Cortex of kidney (tissue), 1 donor: ENCODE measurements at places on chromosomes 16 and 17.

- DNase-seq, result no peak
These were observed 172.8 kb upstream of the WSCD1 start for GRCh38 chr17:5897275-5897911.

- no peak for DNase-seq
These were observed 13.2 kb downstream of the MAF start for GRCh38 chr16:79587296-79587695.

DNA sequence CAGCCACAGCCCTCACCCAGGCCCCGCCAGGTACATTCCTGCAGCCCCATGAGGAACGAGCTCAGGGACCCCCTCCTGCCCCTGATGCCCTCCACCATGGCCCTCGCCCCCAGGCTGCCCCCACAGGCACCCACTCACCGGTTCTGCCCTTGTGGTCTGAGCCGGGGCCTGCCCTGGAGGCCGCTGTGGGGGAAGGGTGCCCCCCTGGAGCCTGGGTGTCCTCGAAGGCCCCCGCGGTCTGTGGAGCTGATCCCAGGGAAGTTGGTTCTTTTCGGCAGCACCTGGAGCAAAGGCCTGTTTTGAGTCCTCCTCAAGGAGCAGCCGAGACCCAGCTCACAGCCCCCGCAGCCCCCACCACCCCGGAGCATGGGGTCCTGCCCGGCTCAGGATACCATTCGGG is 2.4 kb downstream of the PABPN1L start:
- DNase-seq, result no peak

DNA sequence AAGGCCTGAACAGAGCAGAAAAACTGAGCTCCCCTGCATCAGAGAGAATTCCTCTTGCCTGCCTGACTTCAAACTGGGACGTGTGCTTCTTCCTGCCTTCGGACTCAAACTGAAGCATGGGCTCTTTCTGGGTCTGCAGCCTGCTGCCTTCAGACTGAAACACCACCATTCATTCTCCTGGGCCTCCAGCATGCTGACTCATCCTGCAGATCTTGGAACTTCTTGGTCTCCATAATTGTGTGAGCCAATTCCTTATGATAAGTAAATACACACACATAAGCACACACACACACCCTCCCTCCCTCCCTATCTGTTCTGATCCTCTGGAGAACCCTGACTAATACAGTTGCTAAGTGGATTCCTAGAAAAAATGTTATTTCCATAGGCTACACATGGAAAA is 874.3 kb upstream of the EEF2KMT start:
- DNase-seq, result no peak

DNA sequence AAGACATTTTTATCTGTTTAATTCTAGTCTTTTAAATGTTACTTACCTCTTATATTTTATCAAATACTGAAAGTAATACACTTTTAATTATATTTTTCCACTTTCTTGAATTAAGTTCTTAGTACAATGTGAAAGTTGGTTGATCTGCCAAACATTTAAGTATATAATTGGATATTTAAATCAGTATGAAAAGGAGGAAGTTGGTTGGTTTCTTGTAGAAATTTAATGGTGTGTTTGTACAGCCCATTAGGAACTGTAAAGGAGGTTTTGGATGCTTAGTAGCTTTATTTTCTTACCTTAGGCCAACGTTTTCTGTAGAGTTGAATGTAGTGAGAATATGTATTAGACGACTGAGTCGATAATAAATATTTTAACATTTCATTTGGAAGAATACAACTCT is 5.4 kb downstream of the NFATC3 start:
- DNase-seq, result no peak

DNA sequence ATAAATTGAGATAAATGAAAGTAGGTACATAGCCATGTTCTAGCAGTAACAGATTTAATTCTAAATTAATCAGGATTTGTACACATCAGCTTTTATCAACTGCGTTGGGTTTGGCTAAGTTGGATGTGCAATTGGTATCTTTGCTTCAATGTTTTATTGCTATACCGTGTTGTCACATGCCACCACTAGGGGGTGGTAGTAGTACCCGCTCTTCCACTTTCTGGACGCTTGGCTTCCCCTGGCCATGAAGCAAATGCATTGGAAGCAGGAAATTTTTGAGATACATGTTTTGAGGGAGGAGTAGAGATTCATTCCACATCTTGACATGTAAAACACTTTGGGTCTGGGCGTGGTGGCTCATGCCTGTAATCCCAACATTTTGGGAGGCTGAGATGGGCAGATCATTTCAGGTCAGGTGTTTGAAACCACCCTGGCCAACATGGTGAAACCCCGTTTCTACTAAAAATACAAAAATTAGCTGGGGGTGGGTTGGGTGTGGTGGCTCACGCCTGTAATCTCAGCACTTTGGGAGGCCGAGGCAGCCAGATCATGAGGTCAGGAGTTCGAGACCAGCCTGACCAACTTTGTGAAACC is 58.6 kb downstream of the EMP2 start:
- no peak for DNase-seq

- no peak for DNase-seq
These were observed 148.2 kb upstream of the GOT2 start for GRCh38 chr16:58882292-58882691.

DNA sequence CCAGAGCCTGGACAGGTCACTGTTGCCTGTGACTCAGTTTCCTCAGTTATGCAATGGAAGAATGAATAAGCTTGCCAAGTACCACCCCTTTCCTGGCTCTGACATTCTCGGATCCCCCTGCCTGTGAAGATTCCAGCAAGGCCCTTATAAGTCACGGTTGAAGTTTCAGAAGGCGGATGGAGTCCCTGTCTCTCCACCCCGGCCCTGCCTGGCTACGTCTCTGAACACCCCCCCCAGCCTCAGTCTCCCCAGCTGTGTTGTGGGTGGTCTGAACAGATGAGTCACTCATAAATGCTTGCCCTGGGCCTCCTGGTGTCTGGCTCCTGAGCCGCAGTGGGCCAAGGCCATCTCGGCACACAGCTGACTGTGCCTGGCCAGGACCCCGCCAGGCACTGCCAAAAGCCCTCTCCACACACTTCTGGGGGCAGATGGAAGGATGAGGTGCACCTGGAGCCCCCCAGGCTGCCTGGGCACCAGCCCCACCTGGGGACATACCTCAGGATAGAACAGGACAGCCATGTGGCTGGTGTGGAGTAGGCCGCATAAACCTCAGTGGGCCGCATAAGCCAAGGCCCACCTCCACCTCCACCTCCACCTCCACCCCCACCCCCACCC is 15.4 kb downstream of the VASN start:
- no peak for DNase-seq

DNA sequence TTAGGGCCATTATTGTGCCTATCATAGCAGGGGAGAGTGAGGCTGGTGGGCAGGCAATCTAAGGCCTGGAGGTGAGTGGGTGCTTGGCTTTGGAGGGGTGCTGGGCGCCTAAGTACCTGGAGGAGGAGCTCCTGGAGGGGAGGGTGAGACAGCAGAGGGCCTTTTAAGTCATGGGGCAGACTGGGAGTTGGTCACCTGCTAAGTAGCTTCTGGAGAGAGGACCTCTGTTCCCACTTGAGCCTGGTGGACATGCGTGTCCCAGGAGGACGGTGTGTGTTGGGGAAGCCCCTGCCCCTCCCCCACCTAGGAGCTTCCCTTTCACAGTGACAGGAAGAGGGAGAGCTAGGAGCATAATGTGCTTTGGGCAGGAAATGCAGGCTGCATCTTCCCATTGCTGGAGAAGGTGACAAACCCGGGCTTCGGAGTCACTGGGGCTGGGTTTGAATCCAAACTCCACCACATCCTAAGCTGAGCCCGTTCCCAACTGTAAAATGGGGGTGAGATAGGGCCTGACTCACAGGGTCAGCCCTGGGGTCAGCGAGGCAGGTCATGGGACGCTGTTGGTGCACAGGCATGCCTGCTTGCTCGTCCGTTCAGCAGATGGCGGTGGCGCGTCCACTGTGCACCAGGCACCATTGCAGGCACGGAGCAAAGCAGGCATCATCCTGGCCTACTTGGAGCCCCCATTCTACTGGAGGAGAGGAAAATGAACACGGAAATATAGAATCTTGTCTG is 37.9 kb downstream of the CMIP start:
- no peak for DNase-seq

DNA sequence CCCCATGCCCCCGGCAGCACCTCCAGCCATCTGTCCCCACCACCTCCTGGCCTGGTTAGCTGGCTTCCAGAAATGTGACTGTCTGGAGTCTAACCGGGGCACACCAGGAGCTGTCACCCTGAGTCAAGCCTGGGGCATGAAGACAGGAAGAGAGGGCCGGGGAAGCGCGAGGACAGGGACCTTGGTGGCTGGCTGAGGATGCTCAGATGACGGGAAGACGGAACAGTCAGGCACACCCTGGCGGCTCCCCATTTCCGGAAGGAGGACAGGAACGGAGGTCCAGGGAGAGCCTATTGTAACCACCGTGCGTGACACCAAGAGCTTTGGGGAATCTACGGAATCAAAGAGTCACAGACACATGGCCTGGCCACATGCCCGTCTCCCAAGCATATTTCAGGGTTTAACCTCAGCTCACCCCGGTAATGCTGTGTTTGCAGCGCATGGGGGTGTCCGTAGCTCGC is 51.7 kb downstream of the SDK2 start:
- no peak for DNase-seq

- no peak for DNase-seq
These were observed at the start of gene MYOCD for GRCh38 chr17:12665263-12666210. Gene MYOCD, plus strand, starts transcription at chr17:12665890. Its CDS starts 299 bp downstream, at chr17:12666189.

GRCh38 chr16:77408607-77409006 is 26.2 kb downstream of the ADAMTS18 start:
- no peak for DNase-seq

- no peak for DNase-seq
These were observed 21.5 kb downstream of the ITGAL start for GRCh38 chr16:30493941-30494488.

GRCh38 chr17:42508426-42509165 is 27.4 kb upstream of the NAGLU start:
- no peak for DNase-seq

- no peak for DNase-seq
These were observed 16.6 kb upstream of the MLYCD start for GRCh38 chr16:83882163-83882885.

DNA sequence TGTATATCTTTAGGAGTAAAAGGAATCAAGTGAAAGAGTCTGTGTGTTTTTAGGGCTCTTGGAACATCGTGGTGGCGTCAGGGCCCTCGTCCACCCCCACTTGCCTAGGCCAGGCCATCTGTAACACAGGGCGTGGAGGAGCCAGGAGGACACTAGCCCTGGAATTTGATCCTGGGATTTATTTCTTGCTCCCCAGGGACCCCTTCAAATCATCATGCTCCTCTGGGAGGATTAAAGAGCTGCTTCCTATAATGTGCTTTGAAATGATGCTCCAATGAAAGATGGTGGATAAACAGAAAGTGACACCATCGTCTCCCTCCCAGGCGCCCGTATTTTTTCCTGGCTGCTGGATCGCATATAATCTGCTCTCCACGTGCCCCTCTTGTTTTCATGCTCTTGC is 113.3 kb downstream of the AATF start:
- no peak for DNase-seq

GRCh38 chr17:34565713-34566112 is 13.7 kb upstream of the TMEM132E start:
- no peak for DNase-seq

DNA sequence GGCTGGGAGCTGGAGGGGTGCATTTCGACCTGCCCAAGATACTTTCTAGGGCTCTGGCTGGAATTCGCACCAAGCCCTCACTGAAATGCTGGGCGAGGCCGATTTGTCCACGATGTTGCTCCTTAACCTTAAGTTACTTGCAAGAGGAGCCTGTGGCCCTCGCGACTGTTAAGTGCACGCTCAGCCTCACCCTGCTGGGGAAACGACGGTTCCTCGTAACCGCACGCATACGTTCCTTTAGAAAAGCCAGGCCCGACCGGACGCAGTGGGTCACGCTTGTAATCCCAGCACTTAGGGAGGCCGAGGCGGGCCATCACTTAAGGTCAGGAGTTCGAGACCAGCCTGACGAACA is 607 bp upstream of the NCOR1 start:
- no peak for DNase-seq

DNA sequence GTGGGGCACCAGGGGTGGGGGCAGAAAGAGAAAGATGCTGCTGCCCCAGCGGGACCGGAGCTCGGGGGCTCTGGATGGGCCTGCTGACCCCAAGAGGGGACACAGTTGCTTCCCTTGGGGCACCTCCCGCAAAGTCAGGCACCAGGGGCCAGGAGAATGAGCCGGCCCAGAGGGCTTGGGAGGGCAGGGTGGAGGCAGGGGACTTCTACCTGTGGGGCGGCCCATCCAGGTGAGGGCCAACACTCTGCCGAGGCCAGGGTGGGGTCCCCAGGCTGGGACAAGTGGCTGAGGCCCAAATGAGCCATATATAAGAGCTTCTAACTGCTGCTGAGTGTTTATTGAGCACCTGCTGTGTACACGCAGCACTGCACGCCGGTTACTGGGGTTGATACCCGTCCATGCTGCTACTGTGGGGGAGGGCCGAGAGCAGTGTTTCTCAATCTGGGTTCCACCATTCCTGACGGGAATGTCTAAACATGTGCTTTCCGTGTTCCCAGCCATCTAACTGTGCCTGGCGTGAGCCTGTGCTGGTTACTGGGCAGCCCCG is 211.7 kb upstream of the GSE1 start:
- DNase-seq, result no peak

GRCh38 chr17:21512307-21513011 is 136.3 kb downstream of the KCNJ12 start:
- DNase-seq, result no peak

DNA sequence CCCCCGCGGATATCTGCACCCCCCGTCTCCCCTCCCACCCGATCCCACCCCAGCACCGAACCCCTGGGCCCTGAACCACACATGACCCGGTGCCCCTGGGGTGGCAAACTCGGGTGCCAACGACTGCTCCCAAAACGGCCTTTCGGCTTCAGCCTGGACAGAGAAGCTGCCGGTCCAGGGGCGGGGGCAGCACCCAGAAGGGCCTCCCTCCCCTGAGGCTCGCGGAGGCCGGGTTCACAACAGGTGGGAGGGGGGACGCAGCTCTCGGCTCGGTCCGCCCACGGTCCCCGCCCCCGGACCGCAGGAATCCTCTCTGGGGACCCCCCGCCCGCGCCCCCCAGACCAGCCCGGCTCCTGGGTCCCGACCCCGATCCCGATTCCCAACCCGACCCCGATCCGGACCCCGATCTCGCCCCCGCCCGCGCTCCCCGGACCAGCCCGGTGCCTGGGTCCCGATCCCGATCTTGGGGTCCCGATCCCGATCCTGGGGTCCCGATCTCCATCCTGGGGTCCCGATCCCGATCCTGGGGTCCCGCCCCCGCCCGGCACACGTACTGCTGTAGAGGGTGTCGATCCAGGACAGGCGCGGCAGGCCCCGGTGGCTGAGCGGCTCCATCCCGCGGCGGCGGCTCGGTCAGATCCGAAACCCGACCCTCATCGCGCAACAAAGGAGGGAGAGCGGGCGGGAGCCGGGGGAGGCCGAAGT is 516 bp downstream of the ABR start:
- DNase-seq, result no peak
